Sciatic nerve (tissue), 2 donors: ENCODE measurements at places on chromosomes 6 and 20.

DNA sequence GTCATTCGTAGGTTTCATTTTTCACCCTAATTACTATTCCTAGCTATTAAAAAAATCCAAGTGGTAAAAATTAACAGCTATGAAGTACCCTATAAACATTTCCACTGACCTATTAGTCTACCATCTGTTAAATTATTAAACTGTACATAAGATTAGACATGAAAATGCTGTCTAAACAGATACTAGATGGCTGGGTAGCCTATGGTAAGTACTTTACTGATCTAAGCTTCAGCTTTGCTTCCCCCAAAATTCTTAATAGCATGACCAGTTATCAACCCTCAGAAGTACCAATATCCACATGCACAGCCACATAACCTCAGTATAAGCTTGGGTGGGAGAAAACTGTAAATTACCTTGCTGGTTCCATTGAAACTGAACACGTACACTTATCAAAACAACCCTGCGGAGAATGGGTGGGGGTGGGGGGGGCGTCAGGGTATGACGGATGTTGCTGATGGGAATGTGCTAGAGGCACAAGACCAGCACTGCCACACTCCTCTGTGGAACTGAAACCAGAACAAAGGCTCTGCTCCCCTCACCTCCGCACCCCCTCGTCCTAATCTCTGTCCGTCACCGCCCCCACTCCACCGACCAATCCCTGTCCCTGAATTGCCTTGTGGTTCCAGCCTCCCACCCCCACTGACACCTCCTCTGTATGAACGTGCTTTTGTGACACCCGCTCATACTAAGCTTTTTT is 45.3 kb downstream of the B4GALT5 start:
- no peak for DNase-seq

DNA sequence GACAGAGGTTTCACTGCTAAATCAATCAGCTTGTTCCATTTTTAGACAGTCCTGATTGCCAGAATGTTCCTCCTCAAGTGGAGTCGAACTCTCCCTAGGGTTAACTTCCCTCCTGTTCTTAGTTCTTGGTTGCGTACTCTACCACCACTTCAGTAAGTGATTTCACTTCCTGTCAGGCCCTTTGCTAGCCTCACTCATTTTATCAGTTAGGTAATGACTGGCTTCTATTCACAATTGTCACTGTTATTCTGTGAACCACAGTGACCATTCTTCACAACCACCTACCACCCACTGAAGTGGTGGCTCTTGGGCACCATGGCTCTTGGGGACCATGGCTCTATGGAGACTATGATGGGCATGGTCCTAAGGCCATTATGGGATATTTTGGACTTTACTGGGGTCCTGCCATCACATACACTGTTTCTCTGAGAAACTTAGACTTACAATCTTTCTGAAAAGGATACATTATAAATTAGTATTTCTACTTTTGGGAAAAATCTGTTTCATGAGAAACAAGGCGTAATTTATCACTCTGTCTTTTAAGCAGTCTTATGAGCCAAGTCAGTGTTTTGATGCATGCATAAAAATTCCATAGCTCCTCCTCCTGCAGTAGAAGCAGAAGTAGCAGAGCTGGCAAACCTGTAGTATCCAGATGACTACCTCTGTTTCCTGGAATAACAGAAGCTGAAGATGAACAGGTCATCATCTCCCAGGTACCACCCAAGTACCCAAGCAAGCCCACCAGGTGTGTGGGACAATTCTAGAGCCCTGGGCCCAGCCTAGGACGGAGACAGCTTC is 66.3 kb downstream of the ATXN1 start:
- no peak for DNase-seq

GRCh38 chr6:141347906-141348492 is 784.7 kb upstream of the GJE1 start:
- DNase-seq = no peak

DNA sequence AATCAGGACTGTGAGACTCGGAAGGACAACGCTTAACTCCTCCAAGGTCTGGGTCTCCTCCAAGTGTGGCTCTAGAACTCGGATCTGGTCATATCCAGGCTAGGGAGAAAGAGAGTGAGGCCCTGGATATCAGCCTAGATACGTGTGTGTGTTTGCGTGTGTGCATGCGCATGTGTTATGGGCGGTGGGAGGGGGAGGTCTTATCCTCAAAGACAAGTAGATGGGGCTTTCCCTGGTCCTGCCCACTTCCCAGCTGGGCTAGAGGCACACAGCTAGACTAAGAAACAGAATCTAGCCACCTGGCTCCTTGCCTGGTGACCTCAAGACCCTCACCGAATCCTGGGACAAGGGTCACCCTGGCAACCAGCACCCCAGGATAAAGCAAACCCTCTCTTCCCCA is 13.2 kb downstream of the CPNE5 start:
- no peak for DNase-seq

GRCh38 chr6:358432-358831 is 33.1 kb upstream of the IRF4 start:
- DNase-seq = no peak

DNA sequence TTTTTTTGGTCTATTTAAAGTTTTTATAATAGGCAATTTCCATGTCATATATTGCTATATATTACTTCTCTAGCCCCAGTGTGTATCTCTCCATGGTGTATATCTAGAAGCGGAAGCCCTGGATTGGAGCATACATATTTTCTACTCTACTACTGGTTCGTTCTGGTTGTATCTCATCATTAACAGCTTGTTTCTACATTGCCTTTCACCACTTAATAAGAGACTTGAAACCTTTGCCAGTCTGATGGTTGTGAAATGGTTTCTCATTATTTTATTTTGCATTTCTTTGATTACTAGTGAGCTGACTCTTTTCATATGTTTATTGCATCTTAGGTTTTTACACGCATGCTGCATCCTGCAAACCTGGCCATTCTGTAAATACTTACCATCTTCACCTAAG is 3.6 kb downstream of the DSTN start:
- DNase-seq = no peak

DNA sequence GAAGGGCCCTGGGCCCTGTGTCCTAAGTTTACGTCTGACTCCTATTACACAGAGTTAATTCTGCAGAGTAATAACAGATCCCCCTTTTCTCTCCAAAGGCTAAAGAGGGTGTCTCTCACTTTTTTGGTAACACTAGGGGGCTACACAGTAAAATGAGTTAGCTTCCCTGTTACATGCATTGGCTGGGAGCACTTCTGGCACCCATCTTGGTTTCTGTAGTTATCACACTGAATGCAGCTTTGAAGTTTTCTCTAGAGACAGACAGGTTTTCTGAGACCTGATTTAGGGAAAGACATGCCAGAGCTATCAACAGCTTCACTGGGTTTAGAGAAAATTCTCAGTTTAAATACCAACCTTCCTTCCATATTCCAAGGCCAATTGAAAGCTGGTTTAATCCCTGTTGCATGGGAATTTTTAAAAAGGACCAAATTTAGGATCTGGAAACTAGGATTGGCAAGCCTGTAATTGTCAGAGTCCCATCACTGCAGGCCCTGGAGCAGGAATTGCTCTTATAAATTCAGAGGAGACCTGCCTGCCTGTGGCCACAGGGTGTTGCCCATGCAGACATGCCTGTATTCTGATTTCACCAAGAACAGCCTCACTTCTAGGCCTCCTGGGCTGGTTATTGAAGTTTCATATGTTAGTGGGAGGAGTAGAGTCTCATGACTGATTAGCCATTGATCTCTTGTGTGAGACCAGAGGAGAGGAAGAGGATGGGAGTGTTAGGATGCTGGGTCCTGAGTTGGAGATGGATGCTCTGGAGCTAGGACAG is 29.4 kb downstream of the RNF8 start:
- DNase-seq = no peak

- DNase-seq = no peak
Observed at GRCh38 chr6:24249926-24250325, 107.9 kb downstream of the DCDC2 start.

DNA sequence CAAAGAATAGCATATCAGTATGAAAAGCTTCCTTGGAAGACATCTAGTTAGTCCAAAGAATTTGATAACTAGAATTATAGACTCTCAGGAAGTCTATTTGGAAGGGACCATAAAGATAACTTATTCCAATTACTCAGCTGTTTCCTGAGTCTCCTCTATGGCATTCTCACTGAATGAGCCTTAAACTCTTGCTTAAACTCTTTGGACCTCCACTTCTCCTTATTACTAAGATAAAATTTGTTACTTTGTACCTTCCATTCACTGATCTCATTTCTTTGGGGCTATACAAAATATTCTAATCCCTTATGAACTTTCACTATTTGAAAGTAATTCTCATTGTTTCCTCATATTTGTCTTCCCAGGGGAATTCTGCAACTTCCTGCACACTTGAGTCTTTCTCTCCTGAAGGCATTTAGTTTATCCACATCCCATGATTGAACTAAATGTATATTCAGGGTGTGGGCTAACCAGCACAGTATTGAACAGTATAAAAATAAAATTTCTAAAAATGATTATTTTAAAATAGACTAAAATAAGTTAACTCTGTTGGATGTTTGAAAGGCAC is 67.1 kb upstream of the NOTCH4 start:
- DNase-seq = no peak

- DNase-seq = no peak
Observed at GRCh38 chr6:118387921-118388701, 160.0 kb upstream of the PLN start.

DNA sequence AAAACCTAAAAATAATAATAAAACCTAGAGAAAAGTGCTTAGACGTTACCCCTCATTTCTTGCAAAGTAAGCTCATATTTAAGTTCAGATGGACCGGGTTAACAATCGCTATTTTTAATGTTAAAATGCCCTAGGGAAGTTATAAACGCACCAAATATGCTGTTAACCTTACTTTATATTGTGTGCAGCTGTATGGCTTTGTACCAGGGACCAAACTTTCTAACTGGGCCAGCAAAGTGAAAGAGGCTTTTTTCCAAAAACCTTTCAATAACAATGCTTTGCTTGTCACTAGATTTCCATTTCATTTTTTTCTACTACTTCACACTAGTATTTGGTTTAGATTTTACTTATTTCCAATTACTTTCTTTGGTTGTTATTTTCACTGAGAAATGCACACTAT is 248.5 kb downstream of the FOXC1 start:
- DNase-seq = no peak

DNA sequence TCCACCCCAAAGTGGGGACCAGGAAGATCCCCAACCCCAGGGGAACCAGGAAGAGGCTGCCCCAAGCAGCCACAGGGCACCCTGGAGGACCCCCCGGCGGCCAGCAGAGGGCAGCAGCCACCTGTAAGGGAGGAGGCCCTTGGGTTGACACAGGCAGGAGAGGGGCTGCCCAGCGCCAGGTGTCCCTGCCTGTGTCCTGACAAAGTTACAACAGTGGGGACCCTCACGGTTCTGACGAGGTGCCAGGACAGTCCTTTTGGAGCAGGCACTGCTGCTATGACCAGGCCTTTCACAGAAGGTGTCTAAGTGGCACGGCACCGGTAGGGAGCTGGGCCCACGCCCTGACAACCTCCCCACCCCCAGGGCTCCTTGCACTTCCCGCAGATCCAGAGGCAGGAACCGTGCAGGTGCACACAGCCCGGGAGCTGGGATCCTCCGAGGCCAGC is 176.7 kb downstream of the BMP7 start:
- peak; percentile 89 for DNase-seq

DNA sequence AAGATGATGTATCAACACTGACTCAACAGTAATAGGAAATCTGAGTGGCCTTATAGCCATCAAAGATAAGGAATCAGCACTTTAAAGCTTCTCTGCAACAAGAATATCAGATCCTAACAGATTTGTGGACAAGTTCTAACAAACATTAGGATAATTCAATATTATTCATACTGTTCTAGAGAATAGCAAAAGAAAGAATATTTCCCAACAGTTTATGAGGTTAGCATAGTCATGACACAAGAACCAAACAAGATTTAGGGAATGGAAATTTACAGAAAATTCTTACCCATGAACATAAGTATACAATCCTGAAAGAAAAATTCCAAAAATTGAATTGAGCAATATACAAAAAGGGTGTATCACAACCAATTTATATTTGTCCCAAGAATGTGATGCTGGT is 64.3 kb upstream of the BTBD3 start:
- DNase-seq = no peak

GRCh38 chr6:78552435-78552834 is 314.9 kb upstream of the IRAK1BP1 start:
- no peak for DNase-seq

- no peak for DNase-seq
Observed at GRCh38 chr6:110398778-110399177, 16.6 kb downstream of the DDO start.

- no peak for DNase-seq
Observed at GRCh38 chr6:145017516-145017915, 717.8 kb downstream of the EPM2A start.

DNA sequence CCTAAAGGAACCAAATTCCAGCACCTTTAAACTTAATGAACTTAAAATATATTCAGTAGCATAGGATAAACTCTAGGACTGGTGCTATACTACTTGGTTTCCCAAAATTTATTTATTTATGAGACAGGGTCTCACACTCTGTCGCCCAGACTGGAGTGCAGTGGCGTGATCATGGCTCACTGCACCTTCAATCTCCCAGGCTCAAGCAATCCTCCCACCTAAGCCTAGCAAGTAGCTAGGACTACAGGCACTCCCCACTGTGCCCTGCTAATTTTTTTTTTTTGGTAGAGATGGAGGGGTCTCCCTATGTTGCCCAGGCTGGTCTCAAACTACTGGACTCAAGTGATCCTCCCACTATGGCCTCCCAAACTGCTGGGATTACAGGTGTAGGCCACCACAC is 21.4 kb downstream of the EIF2S2 start:
- no peak for DNase-seq

DNA sequence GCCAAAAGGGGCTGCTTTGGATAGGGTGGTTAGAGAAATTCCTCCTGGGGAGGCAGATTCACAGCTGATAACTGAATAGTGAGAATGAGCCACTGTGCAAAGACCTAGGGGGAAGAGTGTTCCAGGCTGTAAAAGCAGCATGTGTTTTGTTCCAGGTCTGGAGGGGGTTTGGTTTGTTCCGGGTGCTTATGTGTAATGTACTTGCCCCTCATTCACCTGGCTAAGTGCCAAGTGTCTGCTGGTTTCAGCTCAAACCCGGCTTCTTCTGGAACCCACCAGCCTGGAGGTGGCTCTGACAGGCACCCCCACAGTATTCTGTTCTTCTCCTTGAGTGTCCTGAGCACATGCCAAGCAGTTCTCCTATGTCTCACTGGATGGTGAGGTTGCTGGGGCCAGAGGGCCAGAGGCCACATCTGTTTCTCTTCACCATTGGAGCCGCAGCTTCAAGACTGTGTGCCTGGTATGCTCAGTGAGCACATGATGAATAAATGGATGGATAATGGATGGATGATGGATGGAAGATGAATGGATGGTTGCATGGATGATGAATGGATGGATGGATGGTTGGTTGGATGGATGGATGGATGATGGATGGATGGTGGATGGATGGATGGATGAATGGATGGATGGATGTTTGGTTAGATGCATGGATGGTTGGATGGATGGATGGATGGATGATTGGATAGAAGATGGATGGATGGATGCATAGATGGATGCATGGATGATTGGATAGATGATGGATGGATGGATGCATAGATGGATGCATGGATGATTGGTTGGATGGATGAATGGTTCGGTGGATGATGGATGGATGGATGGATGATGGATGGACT is 227.6 kb downstream of the BMP7 start:
- DNase-seq = no peak
